ENCODE measurements at places on chromosomes 6 and 20.

DNA sequence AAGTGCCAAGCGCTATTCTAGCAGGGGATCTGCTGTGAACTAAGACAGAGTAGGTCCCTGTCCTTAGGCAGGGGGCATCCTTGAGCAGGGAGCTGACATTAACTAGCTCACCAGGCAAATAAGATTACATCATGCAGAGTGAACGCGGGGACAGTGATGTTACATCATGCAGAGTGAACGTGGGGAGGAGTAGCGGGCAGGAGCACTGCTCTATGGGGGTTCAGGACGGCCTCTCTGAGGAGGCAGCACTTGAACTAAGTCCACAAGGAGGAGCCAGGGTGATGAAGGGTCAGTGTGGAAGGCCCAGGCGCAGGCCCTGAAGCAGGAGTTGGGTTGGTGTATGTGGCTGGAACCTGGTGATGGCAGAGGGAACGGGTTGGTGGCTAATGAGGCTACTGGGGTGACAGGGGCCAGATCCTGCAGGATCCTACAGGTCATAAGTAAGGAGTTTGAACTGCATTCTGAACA, 38.7 kb downstream of the KAT14 start:
- no peak for DNase-seq

DNA sequence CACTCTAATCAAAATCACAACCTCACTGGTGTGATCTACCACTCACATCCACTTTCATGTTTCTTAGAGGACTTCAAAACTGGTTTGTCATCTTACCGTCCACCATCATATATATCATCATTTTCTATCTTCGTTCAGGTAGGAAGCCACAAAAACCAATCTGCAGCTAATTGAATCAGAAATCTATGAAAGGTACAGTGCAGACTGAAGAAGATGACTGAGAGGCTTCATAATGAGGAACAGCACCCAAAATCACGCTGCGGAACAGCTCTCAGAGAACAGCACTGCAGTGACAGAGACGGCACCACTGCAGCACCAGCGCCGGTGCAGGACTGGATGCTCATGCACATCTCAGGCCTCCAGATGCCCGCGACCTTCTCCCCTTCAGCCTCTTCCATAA, 13.0 kb downstream of the GMDS start:
- DNase-seq = no peak

DNA sequence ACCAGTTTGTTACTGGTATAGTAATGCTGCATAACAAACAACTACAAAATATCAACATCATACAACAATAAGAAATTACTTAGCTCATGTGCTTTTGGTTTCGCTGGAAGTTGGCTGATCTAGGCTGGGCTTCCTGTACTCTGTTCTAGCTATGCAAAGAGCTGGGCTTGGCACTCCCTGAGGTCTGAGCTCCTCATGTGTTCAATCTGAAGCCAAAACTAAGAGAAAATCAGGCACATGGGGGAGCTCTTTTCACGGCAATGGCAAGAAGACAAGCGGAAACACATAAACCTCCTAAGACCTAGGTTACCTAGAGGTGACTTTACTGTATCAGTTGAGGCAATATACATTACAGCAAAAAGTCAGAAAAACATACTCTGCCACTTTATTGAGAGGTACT, 574.2 kb downstream of the KHDRBS2 start:
- DNase-seq = no peak

DNA sequence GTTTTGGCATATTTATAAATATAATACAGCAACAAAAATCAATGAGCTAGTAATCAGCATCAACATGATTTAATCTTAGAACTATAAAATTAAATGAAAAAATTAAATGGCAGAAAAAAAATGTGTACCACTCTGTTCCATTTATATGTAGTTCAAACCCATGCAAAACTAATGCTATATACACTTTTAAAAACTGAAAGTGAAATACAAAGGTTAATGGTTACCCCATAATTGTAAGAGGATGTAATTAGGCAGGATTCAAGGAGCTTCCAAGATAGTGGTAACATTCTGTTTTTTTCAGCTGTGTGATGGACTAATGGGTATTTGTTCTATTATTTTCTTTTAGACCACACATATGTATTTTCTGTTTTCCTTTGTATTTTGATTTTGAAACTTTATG, 492.1 kb downstream of the UTRN start:
- no peak for DNase-seq

GRCh38 chr6:108288742-108289141, 6.1 kb upstream of the AFG1L start:
- no peak for DNase-seq

Data from activated CD4-positive, alpha-beta T cell treated with anti-CD3 and anti-CD28 coated beads, Interleukin-2, amount 50 U/mL, for 4 hours (primary cell).